ENCODE measurements at places on chromosomes 16 and 17.

- no peak for DNase-seq
Measured at GRCh38 chr17:70896843-70897242, 727.5 kb downstream of the KCNJ2 start.

DNA sequence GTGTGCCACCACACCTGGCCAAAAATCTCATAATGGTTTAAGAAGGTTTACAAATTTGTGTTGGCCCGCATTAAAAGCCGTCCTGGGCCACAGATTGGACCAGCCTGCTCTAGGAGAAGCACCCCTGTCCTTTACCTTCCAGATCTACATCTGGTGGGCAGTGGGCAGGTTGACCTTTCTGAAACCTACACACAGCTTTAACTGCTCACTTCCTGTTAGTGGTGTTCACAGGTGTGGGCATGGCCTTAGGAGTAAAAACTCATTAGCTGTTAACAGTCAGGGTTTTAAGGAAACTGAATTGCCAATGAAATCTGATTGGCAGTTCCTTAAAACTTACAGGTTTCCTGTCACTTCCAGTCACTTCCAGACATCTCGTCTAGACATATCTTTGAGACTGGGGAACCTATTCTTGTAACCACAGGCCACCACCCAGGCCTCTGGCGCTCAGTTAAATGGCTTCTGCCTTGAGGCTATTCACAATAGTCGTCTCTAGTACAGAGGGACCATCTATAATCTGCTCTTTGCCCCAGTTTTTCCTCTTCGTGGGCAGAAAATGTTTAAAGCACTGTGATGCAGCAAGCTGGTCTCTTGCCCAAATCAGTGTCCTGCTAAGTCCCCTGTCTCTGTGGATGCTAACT lies 29.3 kb downstream of the GNGT2 start:
- no peak for DNase-seq

- no peak for DNase-seq
Measured at GRCh38 chr17:27257031-27257357, 36.9 kb upstream of the WSB1 start.

DNA sequence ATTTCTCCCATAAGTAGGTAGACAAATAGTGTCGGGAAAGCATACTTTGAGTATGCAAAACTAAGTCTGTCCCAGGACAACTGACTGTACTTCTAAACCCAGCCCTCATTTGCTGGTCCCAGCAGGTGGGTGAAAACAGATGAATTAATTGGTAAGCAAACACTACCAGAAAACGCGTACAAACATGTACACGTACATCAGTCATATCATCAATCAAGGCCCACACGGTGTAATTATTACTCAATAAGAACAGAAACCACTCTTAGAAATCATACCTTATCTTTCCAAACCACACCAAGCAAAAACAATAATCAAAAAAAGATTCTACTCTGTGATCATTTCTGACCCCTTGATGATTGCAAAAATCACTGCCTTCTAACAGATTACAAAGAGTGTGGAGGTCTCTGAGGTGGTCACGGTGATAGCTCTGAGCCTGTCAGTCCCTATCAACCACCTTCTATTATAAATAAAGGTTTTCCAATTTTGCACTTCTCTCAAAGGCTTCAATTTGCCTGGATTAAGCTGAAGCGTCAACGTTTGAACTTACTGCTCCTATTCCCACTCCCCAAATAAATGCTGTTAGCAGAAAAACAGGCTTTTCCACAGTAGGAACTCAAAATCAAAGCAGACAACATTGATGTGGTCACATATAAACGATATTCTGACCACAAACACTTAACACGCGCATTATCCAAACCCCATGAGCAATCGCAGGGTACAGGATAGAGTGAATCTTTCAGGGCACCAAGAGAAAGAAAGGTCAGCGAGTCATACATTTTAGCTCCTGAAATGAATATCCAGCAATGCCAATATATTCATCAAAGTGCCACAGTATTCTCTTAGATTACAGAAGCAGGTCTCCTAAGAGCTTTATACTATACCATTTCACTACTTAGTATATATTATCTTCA lies 211.9 kb downstream of the STX8 start:
- DNase-seq: no peak

GRCh38 chr17:77568540-77568939 lies 390.0 kb upstream of the TNRC6C start:
- DNase-seq: no peak
